ENCODE measurements at places on chromosomes 2 and 18.

DNA sequence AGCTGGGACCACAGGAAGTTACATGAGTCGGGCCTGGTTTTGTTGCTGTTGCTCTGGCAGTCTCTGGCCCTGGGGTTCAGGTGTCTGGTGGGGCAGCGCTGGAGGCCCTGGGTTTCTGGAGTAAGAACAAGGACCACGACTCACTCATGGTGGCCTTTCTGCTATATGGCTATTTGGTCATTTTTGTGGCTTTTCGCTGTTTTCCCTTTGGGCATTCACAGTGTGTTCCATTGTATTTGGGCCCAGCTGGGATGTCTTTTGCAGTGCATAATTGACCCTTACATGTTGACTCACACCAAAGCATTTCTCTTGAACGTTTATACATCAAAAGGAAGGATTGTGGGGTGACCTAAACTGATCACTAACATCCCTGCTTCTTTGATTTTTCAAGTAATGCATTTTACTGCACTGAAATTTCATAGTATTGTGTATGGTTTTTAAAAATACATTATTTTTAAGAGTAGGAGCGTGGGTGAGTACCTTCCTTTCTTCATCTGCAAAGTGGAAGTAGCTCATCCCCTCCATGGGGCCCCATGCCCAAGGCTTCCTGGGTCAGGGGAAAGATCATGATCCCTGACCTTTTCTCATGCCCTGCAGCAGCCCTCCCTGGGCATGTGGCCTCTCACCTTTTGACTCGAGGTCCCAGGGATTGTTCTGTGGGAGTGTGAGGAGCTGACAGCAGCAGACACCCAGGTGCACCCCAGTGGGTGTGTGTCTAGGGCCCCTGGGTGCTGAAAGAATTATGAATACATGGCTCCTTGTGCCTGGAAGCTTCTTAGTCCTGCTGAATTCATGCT, 225.5 kb downstream of the AGAP1 start:
- no peak for DNase-seq

DNA sequence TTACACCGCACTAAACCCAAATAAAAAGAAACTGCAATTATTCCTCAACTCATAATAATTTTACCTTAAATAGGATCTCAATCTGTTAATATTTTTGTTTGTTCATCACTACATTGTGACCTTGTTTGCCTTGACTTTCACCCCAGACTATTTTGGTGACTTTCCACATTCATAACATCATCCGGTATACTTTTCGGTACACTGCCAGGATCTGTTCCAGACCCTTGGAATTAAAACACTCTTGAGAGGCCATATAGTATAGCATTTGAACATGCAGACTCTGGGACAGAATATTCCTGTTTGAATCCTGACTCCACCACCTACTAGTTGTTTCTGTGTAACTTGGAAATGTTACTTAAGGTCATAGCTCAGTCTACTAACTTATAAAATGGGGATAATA, 577.4 kb downstream of the METTL4 start:
- no peak for DNase-seq

GRCh38 chr2:119156105-119156890, 2.3 kb downstream of the C1QL2 start:
- no peak for DNase-seq

DNA sequence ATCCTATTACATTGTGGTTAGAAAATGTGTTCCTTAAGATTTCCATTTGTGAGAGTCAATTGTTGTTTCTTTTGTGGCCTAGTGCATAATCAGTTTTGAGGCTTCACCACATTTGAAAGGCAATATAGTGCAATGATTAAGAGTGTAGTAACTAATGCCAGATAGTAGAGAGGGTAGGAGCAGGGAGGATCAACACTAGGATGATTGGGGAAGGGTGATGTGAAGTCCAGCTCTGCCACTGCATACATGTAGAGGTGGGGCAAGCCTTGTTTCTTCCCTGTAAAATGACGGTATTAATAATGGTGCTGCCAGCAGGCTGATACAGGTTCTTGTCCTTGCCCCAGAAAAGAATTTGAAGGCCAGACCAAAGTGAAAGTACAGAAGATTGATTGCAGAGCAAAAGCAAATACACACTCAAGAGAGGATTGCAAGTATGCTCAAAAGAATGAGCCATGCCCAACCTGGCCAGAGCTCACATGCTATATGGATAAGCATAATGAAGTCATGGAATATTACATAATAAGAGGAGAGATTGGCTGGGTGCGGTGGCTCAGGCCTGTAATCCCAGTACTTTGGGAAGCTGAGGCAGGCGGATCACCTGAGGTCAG, 8.0 kb downstream of the SP100 start:
- no peak for DNase-seq

DNA sequence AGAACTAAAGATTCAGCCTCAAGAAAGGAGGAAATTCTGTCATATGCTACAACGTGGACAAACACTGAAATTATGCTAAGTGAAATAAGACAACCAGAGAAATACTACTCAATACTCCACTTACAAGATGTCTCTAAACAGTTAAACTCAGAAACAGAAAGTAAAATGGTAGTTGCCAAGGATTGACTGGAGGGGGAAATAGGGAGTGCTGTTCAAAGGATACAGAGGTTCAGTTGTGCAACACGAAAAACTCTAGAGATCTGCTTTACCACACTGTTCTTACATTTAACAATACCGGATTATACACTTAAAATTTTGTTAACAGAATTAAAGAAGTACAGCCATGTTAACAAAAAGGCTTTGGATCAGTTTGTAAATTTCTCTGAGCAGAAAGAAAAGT, 39.8 kb upstream of the C2orf15 start:
- no peak for DNase-seq

GRCh38 chr18:12540751-12541150, 117.2 kb downstream of the SPIRE1 start:
- DNase-seq = no peak

- DNase-seq = peak; percentile 71
Observed at GRCh38 chr2:174603280-174603679, 5.7 kb upstream of the WIPF1 start.

- peak; percentile 1 for DNase-seq
Observed at GRCh38 chr2:63587814-63588384, 378 bp downstream of the WDPCP start.

DNA sequence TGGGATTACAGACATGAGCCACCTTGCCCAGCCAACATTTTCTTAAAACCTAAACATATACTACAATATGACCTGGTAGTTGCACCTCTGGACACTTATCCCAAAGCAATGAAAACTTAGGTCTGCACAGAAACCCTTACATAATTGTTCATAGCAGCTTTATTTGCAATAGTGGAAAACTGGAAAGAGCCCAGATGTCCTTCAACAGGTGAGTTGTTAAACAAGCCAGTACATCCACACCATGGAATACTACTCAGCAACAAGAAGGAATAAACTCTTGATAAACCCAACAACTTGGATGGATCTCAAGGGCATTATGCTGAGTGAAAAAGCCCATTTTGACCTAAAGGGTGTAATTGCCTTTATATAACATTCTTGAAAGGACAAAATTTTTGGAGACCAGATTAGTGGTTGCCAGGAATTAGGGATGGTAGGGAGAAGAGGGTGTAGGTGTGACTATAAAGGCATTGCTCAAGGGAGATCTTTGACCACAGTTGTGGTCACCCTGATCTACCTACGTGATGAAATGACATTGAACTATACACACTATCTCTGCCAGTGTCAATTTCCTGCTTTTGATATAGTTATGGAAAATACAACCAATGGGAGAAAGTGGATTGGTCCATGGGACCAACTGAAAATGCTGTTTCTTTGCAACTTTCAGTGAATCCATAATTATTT, 11.9 kb upstream of the AMMECR1L start:
- DNase-seq = no peak

DNA sequence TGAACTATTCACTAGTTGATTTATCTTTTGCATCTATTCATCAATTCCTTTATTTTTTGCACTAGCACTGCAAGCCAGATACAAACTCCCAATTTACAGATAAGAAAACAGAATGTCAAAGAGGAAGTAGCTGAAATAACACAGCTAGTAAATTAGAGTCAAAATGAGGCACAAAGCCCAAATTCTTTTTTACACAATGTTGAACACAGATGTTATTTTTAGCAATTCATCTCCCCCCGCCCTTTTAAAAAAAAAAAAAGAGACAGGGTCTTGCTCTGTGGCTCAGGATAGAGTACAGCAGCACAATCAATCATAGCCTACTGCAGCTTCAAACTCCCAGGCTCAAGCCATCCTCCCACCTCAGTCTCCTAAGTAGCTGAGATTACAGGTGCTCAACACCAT, 127.8 kb downstream of the CCBE1 start:
- DNase-seq = no peak

GRCh38 chr2:241168366-241168765, 18.1 kb downstream of the PPP1R7 start:
- no peak for DNase-seq

GRCh38 chr2:62313449-62314227, 117.7 kb downstream of the B3GNT2 start:
- no peak for DNase-seq

DNA sequence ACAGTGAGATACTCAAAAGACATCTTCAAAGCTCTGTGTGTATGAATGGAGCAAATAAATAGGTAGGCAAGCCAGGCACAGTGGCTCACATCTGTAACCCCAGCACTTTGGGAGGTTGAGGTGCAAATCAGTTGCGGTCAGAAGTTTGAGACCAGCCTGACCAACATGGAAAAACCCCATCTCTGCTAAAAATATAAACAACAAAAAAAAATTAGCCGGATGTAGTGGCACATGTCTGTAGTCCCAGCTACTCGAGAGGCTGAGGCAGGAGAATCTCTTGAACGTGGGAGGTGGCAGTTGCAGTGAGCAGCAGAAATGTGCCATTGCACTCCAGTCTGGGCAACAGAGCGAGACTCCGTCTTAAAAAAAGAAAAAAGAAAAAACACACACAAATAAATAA, 945.1 kb upstream of the PIK3C3 start:
- DNase-seq = no peak

DNA sequence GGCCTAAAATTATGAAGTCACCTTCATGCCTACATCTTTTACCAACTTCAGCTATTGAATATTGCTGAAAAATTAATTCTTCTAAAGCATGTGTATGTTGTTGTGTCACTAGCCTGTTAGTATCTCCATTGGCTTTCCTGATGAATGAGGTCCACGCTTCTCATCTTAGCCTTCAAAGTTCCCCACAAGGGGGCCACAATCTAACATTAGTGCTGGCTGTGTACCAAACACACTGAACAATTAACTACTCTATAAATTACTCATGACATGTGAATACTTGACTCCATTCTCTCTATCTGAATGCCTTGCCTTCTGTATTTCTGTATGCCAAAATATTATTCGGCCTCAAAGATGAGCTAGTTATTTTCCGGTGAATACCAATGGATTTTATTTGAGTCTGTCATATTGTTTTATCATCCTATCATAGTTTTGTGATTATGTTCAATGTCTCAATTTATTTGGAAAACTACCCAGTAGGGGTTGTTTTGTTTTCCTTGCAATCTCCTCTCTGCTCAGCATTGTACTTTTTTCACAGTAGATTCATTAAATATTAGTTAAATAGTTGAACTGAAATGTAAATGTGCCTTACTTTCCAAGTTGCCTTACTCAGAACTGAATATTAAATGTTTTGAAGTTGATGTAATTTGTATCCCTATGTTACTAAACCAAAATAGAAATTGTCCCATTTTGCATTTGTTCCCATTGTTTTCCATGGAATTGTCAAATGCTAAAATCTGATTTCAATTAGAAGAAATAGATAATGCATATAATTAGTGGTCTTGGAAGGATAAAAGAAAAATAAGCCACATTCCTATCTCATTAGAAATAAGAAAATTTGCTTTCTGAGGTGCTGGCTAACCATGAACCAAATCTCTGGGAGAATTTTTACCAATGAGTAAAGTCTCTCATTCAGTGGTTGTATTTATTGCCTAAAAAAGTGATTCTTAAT, 208.4 kb upstream of the COL3A1 start:
- peak; percentile 79 for DNase-seq

DNA sequence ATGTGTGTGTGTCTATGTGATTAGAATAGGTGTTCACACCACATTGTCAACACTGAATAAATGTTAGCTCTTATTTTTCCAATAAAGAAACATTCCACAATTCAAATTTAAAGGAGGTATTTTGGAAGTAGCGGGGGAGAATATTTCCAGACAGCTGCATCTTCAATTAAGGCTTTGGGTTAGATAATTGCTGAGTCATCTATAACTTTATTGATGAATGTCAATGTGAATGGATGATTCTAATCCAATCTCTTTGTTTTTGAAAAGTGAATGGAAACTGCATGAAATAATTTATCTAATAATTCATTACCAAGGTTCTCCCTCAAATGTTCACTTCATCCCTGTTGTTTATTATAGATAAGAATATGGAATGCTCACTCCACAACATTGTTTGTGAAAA, 625.2 kb downstream of the IRS1 start:
- no peak for DNase-seq

- DNase-seq = no peak
Observed at GRCh38 chr2:130805613-130806012, 31.1 kb upstream of the ARHGEF4 start.

GRCh38 chr2:240572141-240573031, 4.1 kb downstream of the RNPEPL1 start:
- no peak for DNase-seq

DNA sequence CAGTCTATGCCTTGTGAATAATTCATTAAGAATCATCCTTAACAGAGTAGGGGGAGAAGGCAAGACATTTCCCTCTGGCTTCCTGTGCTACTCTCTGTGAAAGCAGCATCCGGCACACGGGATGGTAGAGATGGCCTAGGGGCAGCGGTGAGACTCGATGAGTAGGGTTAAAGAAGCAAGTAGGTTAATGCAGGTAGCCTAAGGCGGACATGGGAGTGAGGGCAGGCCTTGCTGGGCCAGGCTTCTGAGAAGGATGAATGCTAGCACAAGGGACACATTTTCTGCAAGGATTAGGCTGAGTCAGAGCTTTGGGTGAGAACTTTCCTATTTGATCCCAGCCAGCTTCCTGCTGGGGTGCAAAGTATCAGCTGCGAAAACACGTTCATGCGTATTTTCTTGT, 80.8 kb downstream of the NXPH2 start:
- no peak for DNase-seq

All from fibroblast of skin of right biceps (primary cell).